Hematopoietic multipotent progenitor cell treated with erythropoietin and hydrocortisone succinate and interleukin-3 and kit ligand, for 6 days (in vitro differentiated cells): ENCODE measurements at places on chromosomes 6 and 20.

DNA sequence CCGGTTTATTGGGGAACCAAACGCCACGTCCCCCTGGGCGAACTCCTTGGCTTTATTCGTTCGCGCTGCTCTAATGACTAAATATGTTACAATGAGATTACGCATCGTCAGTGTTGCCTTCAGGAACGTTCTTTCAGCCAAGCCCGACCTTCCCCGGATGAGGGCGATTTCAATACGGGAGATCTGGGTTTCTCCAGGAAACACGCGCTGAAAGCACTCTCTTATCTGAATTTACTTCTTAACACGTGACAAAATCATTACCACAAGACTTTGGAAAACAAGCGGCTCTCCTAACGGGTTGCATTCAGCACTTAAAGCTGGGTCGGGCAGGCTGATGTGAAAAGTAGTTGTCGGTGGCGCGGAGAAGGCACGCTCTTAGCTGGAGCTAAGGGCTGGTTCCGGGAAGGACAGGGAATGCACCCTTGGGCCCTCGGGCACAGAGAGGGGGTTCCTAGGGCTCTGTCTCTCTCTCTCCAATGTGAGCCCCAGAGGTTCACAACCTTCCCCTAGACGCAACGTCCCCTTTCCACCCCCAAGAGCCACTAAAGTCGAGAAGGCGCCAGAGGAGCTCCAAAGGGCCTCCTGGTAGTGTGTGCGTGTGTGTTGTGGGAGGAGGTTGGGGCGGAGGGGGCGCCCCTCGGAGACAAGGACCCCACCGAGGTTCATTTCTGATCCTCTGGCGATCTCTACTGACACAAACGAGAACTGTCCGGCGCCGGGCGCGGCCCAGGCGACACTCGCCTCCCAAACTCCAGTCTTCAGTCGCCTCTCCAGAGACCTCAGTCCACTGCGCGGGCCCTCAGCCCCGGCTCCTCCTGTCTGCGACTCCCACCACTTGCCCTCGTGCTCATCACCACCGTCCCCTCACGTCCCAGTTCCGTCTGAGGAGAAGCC lies 7.1 kb upstream of the NKX2-2 start:
- no peak for DNase-seq

DNA sequence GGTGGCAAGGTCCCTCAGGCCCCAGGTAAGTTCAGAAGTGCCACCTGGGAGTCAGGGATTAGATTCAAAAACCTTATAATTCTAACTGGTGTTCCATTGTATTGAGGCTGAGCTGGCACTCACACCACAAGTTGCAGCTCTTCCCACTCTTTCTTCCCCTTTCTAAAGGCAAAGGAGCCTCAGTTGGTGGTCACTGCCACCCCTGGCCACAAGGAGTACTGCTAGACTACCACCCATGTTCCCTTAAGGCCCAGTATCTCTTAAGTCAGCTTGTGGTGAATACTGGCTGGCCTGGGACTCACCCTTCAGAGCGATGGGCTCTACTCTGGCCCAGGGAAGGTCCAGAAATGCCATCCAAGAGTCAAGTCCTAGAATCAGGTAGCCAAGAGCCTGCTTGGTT lies 421.1 kb upstream of the KHDRBS2 start:
- DNase-seq = peak; percentile 4

DNA sequence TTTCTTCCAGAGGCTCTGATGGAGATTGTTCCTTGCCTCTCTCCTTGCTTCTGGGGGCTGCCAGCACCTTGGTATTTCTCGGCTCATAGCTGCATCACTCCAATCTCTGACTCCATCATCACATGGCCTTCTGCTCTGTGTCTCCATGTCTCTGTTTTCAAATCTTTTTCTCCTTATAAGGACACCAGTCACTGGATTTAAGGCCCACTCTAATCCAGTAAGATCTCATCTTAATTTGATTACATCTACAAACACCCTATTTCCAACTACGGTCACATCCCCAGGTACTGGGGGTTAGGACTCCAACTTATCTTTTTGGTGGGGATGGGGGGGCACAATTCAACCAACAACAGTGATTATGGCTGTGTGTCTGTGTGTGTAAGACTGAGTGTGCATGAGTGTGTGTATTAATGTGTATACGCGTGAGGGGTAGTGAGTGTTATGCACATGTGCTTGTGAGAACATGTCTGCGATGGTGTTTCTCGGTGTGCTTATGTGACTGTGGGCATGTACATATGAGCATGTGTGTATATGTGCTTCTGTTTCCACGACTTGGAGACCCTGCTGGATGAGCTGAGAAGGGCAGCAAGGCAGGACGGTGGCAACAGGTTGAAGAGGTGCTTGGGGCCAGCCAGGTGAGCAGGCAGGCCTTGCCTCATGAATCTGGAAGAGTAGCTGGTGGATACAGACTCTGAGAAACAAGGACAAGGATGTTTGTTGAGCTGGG lies 130.5 kb downstream of the MRPL14 start:
- DNase-seq = no peak

- DNase-seq = no peak
Observed at GRCh38 chr6:139010674-139011073, 17.9 kb upstream of the ABRACL start.

DNA sequence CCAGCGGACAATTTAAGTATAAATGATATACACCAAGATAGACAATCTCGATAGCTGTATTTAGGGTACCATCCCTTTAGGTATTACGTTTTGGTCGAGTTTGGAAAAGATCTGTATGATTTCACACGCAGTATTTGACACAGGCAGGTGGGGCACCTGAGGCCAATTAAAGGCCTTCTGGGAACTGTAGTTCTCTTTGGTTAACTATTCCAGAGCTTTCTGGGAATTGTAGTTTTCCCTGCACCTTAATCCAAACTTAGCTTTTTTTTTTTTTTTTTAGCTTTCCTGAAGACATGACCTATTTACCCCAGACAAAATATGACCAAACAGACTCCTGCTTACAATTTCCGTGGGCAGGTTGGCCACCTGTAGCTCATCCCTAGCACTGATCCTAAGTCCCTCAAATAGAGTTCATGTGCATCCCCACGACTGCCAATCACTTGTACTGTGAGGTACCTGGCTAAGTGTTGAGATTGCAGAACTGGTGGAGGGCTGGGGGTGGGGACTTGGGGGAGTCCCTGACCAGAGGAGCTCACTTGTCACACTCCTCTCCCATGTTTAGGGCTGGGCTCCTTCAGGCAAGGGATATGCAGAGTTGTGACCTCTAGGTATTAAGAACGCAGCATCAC lies 999 bp upstream of the EHMT2 start:
- peak; percentile 87 for DNase-seq

GRCh38 chr6:52407467-52407866 lies 12.7 kb upstream of the EFHC1 start:
- peak; percentile 88 for DNase-seq

DNA sequence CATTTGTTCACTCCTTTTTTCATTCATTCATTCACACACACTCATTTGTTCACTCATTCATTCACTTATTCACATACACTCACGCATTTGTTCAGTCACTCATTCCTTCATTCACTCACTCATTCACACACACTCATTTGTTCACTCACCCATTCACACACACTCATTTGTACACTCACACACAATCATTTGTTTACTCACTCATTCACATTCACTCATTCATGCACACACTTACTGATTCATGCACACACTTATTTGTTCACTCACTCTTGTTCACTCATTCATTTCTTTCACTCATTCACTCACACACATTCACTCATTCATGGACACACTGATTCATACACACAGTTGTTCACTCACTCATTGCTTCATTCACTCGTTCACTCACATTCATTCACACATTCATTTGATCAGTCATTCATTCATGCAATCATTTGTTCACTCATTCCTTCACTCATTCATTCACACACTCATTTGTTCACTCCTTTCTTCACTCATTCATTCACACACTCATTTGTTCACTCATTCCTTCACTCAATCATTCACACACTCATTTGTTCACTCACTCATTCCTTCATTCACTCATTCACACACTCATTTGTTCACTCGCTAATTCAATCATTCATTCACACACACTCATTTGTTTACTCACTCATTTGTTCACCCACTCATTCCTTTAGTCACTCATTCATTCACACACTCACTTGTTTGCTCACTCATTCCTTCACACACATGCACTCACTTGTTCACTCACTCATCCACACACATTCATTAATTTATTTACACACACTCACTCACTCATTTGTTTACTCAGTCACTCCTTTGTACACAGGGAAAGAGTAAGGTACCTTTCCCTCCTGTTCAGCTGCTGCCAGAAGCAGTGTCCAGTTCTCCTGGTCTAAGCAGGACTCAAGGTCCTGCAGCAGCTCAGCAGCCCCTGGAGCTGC lies 50.7 kb upstream of the BHLHE23 start:
- no peak for DNase-seq

- peak; percentile 75 for DNase-seq
Observed at GRCh38 chr6:37176268-37177076, 6.5 kb downstream of the PIM1 start.

- DNase-seq = no peak
Observed at GRCh38 chr20:36157610-36158009, 3.1 kb downstream of the EPB41L1 start.
